ENCODE measurements at places on chromosomes 2 and 18.

DNA sequence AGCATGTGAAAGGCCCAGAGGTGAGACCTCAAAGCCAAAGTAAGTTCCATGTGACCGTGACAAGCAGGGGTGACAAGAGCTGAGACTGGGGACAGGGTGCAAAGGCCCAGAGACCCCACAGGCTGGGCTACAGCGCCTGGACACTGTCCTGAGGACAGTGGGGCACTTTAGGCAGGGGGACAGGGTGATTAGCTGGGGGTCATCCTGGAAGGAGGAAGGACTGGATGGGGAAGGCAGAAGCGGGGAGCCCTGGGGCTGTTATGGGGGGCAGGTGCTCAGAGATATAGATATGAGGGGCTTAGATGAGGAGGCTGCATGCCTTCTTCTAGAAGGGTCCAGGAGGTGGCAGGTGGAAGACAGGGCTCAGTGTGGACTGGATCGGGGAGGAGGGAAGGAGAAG lies 31.5 kb downstream of the KIF1A start:
- DNase-seq: no peak

DNA sequence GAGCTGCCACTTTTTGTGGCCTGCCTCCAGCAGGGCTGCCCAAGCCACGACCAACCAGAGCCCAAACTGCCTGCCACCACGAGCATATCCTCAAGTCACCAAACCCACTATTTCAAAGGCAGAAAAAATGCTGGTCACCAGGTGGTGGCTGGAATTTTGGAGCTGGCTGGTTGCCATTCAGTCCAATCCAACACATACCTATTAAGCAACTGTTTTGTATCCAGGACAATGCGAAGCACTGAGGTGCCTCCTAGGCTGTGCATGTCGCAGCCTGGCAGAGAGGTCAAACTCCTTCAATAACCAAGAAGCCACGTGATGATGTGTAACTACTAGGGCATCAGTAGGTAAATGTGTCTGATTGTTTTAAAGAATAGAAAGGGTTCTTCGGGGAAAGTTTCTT lies 108.3 kb upstream of the PPP1CB start:
- no peak for DNase-seq

DNA sequence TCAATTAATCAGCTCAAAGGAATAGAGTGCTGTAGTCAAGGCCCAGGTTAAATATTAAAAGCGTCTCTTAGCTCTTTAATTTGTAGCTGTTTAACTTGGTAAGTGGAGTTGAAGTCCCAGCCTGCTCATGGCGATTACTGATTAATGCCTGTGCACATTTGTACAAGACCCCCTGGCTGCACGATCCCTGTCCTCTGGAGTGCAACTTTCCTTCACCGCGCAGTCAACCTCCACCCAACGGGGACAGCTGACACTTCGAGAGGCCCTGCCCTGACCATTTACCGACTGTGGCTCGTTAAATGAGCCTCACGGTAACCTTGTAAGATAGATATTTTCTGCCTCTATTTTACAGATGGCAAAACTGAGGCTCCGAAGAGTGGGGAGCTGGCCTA lies 5.5 kb upstream of the CYS1 start:
- DNase-seq: no peak

- no peak for DNase-seq
Observed at GRCh38 chr2:105188343-105188742, 53.2 kb upstream of the GPR45 start.

GRCh38 chr2:69830045-69830905 lies 815 bp downstream of the GMCL1 start:
- peak; percentile 20 for DNase-seq

DNA sequence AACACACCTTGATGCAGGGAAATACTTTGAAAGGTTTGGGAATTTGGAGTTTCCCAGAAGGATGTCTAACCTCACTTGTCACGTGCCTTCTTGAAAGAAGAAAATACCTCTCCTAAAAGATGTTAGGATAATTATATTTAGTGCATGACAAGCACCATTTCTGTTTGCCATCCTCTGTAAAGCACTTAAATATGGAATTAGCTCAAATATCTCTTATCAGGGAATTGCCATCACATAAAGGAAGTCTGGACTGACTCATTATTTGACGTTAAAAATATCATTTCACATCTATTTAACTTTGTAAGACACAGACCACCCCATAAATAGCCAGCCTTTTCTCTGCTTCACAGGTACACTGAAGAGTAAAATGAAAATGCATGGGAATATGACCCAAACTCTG lies 140.1 kb downstream of the STK39 start:
- DNase-seq: no peak

DNA sequence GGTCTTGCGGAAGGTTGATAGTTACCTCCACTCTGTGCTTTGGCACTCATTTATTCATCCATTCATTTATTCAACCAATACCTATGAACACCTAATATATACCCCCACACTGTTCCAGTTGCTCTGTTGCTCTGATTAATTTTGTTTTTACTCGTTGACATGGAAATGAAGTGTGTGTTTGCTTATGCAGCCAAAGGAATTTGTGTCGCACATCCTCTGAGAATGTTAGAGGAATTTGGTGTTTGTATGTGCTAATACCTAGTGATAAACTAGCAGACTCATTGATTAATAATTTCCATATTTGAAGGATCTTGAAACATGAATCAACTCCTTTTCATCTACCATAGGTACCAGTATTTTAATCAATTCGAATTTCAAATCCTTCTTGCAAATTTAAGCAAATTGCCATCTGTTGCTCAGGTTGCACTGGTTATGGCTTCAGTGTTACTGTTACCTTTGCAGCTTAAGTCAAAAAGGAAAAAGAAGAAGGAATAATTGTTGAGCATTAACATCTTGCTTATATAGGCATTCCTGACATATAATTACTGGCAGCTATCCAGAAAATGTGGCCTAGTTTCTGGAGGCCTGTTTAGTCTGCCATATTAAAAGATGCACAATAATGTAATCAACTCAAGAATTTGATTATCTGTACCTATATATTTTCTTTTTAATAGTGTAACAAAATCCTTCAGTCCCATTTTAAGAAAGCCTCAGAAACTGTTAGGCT lies 25.7 kb upstream of the CRIM1 start:
- no peak for DNase-seq

GRCh38 chr2:85699325-85699724 lies 5.2 kb downstream of the GNLY start:
- no peak for DNase-seq

DNA sequence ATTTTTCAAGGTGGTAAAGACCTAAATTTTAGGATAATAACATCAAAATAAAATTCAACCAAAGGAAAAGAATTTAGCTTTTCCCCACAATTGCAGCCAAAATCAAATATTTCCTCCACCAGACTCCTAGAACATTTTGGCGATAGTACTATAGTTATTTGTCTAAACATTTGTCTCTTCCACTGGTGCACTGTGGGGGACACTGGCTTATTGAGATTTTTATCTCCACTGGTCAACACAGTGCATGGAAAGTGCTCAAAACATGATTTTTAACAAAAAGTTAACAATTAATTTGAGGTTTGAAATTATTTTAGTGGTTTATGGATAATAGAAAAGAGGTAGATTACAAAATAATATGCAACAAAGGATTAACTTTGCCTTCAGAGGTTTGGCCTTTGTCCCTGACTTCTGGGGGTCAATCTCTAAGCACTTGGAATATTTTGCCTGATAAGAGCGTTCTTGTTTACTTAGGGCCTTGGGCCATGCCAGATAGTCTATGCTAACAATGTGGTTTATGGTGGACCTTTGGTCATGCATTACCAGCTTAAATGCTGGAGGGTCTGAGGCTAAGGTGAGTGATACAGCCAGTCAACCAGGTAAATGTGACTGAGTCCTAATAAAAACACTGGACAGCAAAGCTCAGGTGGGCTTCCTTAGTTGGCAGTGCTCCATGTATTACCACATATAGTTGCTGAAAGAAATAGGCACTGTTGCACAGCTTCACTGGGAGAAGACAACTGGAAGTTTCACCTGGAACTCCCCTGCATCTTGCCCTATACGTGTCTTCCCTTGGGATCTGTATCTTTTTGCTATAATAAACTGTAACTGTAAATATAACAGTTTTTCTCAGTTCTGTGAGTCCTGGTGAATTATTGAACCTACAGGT lies 67.2 kb upstream of the SATB2 start:
- DNase-seq: no peak

DNA sequence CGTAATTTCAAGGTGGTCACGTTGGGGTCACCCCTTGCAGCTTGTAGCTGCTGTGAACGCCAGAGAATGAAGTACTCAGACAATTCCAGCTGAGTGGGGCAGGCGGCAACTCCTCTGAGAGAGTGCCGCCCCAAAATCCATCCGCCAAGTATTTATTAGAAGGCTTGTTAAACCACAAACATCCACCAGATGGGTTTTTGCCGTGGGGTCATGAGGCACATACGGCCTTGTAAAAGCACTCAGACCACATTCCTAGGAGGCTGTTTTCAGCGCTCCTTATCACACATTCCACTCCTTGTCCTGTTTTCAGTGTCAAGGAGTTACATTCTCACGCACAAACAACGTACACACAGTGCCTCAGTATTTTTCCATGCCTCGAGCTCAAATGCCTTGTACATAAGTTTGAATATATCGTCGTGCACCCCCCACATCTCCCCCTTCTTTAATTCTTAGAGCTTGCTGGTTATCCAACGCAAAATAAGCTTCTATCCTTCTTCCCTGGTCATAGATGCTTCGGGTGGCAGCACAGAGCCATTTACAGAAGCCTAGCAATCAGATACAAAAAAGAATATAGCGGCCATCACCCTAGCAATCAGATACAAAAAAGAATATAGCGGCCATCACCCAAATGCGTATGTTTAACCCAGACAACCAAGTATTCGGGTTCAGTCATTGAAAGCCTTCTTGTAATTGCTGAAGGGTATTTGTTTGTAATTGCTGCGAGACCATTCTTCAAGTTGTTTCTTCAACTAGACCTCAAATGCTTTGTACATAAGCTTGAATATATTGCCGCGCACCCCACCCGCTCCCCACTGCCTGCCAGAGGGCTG lies 7.3 kb downstream of the ALPP start:
- no peak for DNase-seq

DNA sequence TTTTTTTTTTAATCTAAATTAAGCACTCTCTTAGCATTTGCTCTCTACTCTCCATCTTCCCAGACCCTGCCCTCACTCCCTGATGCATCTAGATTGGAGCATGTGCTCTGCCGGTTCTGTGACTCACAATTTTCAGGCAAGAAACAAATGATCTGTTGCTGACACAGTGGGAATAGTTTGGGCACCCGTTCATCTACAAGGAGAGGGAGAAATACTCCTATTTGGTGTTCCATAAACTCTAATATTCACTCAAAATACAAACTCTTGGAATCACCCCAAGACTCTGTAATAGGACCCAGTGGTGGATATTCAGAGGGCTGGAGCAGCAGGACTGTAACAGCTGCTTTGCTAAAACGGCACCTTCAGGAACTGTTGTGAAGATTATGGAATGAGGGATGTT lies 37.1 kb upstream of the LINC00305 start:
- no peak for DNase-seq

DNA sequence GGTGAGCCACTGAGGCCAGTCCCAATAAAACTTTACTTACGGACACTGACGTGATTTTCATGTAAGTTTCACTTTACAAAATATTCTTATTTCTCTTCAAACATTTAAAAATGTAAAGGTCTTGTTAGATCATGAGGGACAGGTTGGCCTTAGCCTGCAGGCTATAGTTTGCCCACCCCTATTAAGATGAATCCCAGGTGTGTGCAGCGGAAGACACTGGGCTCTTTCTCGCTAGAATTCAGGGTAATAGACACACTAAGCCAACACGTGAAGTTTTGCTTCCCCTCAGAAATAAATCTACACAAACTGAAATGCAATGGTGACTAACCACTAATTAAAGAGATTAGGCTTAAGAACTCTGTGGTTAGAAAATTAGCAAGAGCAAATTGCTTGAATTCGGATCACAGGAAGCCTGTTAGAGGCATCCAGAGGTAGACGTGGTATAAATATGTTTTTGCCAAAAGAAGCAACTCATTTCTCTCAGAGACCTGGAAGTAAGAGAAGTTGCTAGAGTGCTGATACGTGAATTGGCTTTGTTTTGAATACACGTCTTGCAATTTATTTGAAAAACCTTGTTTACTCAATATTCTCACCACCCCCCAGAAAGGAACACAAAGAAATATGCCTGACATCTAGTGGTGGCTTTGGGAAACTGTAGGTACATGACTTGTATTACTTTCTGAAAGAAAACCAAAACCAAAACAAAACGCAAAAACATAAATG lies 151.6 kb downstream of the DTNB start:
- peak; percentile 76 for DNase-seq

- DNase-seq: no peak
Observed at GRCh38 chr18:13992826-13993540, 77.6 kb upstream of the MC2R start.

GRCh38 chr18:50051288-50051687 lies 143.7 kb downstream of the MYO5B start:
- DNase-seq: no peak

GRCh38 chr2:96083064-96083939 lies 33.1 kb downstream of the ADRA2B start:
- DNase-seq: no peak

DNA sequence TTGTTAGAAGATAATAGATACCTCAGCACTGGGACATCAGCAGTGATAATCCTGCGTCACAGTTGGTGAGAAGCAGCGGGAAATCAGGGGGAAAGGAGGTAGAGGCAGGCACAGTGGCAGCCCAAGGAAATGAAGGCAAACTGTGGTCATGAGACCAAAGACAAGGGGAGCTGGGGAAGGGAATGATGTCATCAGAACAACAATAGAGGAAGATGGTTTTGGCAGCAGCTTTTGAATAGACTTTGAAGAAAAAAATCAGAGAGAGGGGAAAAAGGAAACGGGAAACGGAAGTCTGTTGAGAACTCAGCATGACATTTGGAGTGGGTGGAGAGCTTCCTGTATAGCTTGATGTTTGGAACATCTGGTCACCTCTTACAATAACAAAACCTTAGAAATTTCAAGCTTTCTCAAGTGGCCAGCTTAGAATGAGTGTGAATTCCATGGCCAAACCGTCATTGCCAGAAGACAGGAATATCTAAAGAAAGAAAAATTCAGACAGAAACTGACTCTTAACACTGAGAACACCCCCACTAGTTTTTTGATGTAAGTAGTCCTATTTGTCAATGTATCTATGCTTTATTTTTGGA lies 18.4 kb upstream of the YES1 start:
- no peak for DNase-seq

GRCh38 chr2:223047260-223047761 lies 4.7 kb upstream of the KCNE4 start:
- DNase-seq: no peak

- no peak for DNase-seq
Observed at GRCh38 chr2:47075361-47076125, 79.6 kb downstream of the STPG4 start.

GRCh38 chr2:231708773-231709635 lies 679 bp downstream of the PTMA start:
- peak; percentile 53 for DNase-seq

DNA sequence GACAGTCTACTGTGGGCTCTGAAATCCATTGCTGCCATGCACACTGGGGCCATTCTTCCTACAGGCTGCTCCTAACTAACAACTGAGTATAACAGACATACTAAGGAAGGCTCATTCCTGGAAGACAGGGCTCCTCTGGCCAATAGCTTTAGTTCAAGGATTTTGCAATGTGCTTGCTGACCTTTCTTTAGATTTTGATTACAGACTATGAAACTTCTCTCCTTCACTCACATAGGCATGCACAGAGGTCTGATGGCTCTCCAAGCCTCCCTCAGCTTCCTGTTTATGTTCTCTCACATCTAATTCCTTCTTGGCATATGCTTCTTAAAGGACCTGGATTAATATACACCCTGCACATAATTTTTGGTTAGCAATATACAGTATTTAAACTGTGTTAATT lies 34.4 kb upstream of the ROCK1 start:
- no peak for DNase-seq
